Spleen (tissue), 13 donors: ENCODE measurements at places on chromosomes 12 and 14. TPM values are rescaled to one million over a fixed set of nuclear protein-coding genes. Genes with fewer than 3 reads are reported as not detected.

Gene C3AR1
- 43.6 TPM for total RNA-seq

DNA sequence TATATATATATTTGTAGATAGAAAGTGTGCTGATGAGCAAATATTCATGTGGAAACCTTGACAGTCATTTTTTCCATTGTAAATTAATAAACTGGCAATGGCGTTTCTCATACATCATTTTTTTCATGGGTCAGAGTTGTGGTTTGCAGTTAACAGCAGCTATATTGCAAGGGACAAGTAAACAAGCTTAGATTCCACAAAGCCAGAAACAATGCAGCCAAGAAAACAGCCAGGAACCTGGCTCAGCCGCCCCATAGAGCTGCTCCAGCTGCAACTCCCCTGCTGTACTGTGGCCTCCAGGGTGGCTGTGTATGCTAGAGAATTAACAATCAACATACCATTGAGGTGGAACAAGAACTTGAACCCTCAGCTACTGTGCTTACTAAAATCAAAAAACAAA is 298.2 kb downstream of the TMEM132D start:
- no peak overlapping the region for H3K4me3 ChIP-seq
- H3K4me1 ChIP-seq, result no peaks in the 10 kb centered on the region
- no peaks in the 10 kb centered on the region for H3K27me3 ChIP-seq
- H3K27ac ChIP-seq, result no peak overlapping the region

DNA sequence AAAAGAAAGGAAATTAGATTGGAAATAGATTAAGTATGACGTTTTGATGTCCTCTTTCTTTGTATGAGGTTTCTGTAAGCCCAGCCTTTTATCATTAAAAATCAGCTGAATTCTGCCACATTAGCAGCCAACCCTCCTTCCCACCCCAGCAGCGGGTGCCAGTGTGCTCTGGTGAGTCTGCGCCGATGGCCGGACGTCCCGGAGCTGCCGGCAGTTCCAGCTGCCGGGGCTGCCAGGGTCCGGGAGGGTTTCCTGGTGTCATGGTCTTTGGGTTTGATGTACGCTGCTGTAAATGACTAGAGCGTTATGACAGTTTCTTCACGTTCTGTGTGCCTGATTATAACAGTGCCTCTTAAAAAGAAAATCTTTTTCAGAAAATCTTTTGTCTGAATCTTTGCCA is 51.5 kb upstream of the DYNC1H1 start:
- peak; percentile 47 for DNase-seq
- no peak overlapping the region for H3K27ac ChIP-seq
- H3K36me3 ChIP-seq, result peaks cover 5% of the 10 kb centered on the region
- H3K4me3 ChIP-seq, result no peak overlapping the region
- no peaks in the 10 kb centered on the region for H3K4me1 ChIP-seq

- H3K4me1 ChIP-seq, result no peaks in the 10 kb centered on the region
- no peaks in the 10 kb centered on the region for H3K27me3 ChIP-seq
- H3K36me3 ChIP-seq, result no peaks in the 10 kb centered on the region
- H3K27ac ChIP-seq, result no peak overlapping the region
These were observed 394.2 kb downstream of the SOX5 start for GRCh38 chr12:23555180-23555824.

- no peak for DNase-seq
- H3K4me3 ChIP-seq, result no peak overlapping the region
- H3K4me1 ChIP-seq, result no peaks in the 10 kb centered on the region
- no peaks in the 10 kb centered on the region for H3K27me3 ChIP-seq
- no peak overlapping the region for H3K27ac ChIP-seq
These were observed 49.8 kb downstream of the NUAK1 start for GRCh38 chr12:106088811-106089485.

- no peaks in the 10 kb centered on the region for H3K27me3 ChIP-seq
- peaks cover 29% of the 10 kb centered on the region for H3K4me1 ChIP-seq
- no peaks in the 10 kb centered on the region for H3K36me3 ChIP-seq
- H3K4me3 ChIP-seq, result no peak overlapping the region
- DNase-seq, result no peak
These were observed 1.3 kb upstream of the AEBP2 start for GRCh38 chr12:19437996-19438395.

DNA sequence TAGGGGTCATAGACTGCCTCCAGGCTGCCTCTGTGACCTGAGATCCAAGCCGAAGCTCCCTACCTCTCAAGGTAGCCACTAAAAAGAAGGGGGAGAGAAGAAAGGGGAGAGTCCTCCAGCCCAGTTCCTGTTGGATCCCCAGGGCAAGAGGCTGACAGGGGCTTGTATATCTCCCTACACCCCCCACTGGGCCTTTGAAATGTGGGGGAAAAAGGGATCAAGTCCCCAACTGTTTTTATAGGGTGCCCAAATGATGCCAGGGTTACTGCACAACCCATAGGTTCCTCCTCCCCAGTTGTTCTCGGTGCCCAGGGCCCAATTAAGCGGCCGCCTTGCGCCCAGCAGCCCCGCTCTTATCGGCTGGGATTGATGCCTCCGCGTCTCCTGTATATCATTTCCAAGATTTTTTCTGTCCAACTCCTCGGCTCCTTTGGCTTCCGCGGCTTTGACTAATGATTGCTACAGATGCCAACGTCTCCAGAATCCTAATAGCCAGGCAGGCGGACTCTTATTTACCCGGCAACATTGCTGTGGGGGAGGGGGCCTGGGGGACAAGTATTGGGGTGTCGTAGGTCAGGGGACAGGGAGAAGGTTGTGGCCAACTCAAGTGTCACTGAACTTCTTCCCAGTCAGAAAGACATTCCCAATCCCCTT is 7.6 kb upstream of the HOXC4 start:
- H3K27ac ChIP-seq, result no peak overlapping the region
- peaks cover 11% of the 10 kb centered on the region for H3K4me1 ChIP-seq
- DNase-seq, result peak; percentile 30
- peaks cover 96% of the 10 kb centered on the region for H3K27me3 ChIP-seq

- H3K4me3 ChIP-seq, result no peak overlapping the region
- no peaks in the 10 kb centered on the region for H3K36me3 ChIP-seq
- no peaks in the 10 kb centered on the region for H3K27me3 ChIP-seq
- peaks cover 6% of the 10 kb centered on the region for H3K4me1 ChIP-seq
- no peak for DNase-seq
These were observed 29.2 kb upstream of the RIC8B start for GRCh38 chr12:106745181-106745745.

DNA sequence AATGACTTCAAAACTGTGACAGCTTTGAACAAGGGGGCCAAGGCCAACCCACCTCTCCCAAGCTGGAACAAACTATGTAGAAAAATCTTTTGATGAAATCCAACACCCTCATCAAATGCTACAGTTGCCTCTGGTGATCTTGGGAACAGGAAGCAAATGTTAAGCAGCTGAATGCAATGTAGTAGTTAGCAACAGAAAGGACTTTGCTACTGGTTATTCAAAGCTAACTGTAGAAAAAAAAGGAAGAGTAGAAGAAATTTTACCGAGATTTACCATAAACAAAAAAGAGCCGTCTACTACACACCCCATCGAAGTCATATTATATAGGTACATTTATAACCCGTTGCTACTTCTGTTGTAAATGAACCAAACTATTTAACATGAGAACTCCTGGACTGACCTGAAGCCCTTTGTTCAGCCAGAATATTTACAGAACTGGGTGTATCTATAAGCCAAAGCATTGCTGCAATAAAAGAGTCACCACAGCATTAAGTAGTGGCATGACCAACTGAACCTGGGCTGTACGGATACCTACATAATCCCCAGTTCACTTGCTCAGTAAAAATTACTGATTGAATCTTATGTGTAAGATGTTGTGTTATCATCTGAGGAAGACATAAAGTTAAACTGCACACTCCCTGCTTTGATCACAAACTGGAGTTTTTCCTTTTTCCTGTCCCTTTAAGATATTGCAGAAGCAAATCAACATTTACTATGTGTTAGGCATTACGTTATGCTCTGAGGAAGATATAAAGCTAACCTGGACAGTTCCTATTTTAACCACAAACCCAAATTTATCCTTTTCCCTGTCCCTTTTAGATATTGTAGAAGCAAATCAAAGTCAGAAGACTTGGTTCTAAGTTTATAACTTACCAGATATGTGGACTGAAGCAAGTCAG is 25.1 kb downstream of the SYNJ2BP start:
- no peaks in the 10 kb centered on the region for H3K27me3 ChIP-seq
- no peak for DNase-seq
- H3K4me1 ChIP-seq, result no peaks in the 10 kb centered on the region
- no peak overlapping the region for H3K27ac ChIP-seq

Gene C14orf132
- total RNA-seq, result 10.0 TPM

Gene MIP
- total RNA-seq, result not detected

- H3K27me3 ChIP-seq, result no peaks in the 10 kb centered on the region
- H3K4me3 ChIP-seq, result no peak overlapping the region
- no peak overlapping the region for H3K27ac ChIP-seq
- peak; percentile 63 for DNase-seq
- peaks cover 4% of the 10 kb centered on the region for H3K4me1 ChIP-seq
- no peaks in the 10 kb centered on the region for H3K36me3 ChIP-seq
These were observed 7.7 kb downstream of the ANKRD33 start for GRCh38 chr12:51895378-51896135.

DNA sequence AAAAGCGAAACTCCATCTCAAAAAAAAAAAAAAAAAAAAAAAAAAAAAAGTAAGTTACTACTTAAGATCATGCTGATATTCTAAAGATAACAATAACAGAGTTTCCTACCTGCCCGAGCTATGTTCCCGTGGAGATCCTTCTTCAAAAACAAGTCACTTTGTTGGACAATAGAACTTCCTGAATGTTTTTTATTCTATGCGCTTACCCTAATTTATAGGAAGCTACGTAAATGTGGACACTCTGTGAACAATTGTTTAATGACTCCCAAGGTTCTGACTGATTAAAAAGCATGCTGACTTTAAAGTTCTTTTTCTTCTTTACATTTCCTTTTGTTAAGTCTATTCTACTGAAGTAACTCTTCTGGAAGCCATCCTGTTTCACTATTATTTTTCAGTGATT is 52.5 kb downstream of the FGD4 start:
- DNase-seq, result no peak
- no peak overlapping the region for H3K27ac ChIP-seq
- no peaks in the 10 kb centered on the region for H3K4me1 ChIP-seq
- no peak overlapping the region for H3K4me3 ChIP-seq

GRCh38 chr12:82660541-82661325 is 26.0 kb upstream of the TMTC2 start:
- no peak overlapping the region for H3K4me3 ChIP-seq
- no peaks in the 10 kb centered on the region for H3K4me1 ChIP-seq
- H3K27me3 ChIP-seq, result no peaks in the 10 kb centered on the region
- no peak overlapping the region for H3K27ac ChIP-seq
- DNase-seq, result no peak

Gene NRIP2
- total RNA-seq, result 12.1 TPM

- peaks cover 7% of the 10 kb centered on the region for H3K4me1 ChIP-seq
- peak; percentile 94 for DNase-seq
- H3K27me3 ChIP-seq, result peaks cover 12% of the 10 kb centered on the region
- H3K36me3 ChIP-seq, result no peaks in the 10 kb centered on the region
- peak overlapping the region; percentile 85 for H3K27ac ChIP-seq
These were observed 1.1 kb upstream of the CYP46A1 start for GRCh38 chr14:99682809-99683618.

GRCh38 chr12:78571953-78572352 is 292.6 kb upstream of the SYT1 start:
- H3K4me1 ChIP-seq, result no peaks in the 10 kb centered on the region
- H3K27ac ChIP-seq, result no peak overlapping the region
- no peak for DNase-seq
- no peaks in the 10 kb centered on the region for H3K27me3 ChIP-seq

Gene SMCO2
- total RNA-seq, result not detected

- no peaks in the 10 kb centered on the region for H3K4me1 ChIP-seq
- H3K36me3 ChIP-seq, result no peaks in the 10 kb centered on the region
- no peak overlapping the region for H3K27ac ChIP-seq
- no peak for DNase-seq
These were observed 209.9 kb downstream of the PHETA1 start for GRCh38 chr12:111158992-111159391.
